ENCODE measurements at places on chromosomes 1 and 21.
A peak's percentile ranks its signal among the peaks of the same experiment; 100 is the strongest.

GRCh38 chr1:33348194-33348593, 27.3 kb upstream of the A3GALT2 start:
- no peak for DNase-seq

GRCh38 chr1:6601049-6601922, 1.4 kb downstream of the KLHL21 start:
- peak; percentile 59 for DNase-seq

DNA sequence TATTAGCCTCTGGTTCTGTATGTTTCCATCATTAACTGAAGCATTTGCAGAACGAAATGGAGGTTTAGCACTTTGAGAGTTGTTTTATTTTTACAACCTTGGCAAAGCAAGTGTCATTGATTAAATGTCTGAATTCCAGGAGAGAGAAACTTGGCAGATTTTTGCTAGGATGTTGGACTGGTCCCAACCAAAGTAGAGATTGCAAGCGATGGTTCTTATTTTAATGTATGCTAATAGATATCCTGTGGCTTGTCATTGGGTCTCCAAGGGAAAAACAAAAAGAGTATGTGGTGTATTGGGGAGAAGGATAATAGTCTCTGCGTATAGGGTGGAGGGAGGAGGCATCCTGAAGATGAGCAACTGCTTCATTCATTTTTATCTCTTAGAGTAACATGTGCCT, 457.2 kb upstream of the RUNX1 start:
- no peak for DNase-seq

- no peak for DNase-seq
Measured at GRCh38 chr21:20527731-20528460, 470.3 kb upstream of the NCAM2 start.

GRCh38 chr1:87951852-87952251, 623.2 kb downstream of the LMO4 start:
- DNase-seq: no peak

DNA sequence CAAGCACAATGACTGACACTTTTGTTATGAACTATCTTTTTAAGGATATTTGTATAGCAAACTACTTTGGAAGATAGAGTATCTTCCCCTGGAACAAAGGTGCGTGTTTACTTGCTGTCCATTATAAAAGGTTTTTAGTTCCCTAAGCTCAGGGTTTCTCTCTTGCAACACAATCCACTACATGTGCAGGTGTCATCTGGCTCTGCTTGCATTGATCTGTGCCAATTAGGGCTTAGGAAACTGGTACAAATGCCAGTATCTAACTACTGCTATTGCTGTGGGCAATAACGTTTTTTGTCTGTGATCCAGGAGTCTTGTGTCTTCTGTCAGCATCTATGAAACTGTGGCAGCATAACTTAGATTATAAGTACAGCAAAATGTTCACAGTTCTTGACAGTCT, 68.3 kb upstream of the ABCD3 start:
- no peak for DNase-seq

DNA sequence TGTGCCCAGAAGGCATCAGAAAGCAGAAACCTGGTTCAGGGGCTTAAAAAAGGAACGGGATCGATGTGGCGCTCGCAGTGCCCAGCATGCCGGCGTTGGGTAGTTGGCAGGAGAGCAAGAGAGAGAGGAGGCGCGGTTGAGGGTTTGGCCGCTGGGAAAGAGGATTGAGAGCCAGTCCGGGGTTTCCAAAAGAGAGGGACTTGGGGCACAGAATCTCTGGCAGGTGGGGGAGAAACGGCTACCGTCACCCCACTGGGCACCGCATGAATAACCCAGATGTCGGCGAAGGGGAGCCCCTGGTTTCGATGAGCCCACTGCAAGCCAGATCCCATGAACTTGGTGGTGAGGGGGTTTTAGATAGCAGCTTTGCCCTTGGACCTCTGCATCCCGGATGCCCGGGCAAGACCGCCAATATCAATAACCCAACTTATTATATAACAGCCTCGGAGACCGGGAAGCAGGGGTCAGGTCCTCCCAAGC, 60.4 kb upstream of the ACOT11 start:
- no peak for DNase-seq

- DNase-seq: no peak
Measured at GRCh38 chr1:3405974-3406867, 48.2 kb upstream of the ARHGEF16 start.

DNA sequence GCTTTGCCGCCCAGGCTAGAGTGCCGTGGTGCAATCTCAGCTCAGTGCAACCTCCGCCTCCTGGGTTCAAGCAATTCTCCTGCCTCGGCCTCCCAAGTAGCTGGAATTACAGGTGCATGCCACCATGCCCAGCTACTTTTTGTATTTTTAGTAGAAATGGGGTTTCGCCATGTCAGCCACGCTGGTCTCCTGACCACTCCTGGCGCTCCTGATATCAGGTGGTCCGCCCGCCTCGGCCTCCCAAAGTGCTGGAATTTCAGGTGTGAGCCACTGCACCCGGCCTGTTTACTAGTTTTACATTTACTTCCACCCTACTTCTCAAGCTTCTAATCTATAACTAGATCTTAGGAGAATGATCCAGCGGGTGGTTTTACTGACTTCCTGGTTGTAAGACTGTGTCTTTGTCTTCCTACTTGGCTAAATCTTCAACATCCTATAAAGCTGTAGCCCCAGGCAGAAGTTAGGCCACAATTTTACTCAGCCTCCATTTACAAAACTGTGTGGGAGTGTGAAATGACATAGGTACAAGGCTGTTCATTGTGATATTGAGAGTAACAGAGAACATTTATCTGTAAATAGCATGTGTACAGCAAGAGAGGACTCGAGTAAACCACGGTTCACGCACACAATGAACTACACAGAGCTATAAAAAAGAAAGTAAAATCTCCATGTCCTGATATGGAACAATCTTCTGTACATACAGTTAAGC, 9.6 kb upstream of the POU2F1 start:
- DNase-seq: no peak

DNA sequence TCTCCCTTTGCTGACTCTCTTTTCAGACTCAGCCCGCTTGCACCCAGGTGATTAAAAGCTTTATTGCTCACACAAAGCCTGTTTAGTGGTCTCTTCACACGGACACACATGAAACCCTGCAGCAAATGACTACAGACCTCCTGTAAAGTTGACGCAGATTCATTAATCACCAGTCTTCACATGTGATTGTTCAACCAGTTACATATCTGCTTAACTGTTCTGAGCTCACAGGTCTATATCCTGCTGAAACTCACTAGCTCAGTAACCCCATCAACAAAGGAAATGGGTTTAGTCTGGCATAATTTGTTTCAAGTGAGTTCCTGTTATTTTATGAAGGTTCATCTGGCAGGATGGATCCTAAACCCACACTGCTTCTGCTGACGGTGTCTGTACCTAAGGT, 68.4 kb upstream of the GJA8 start:
- DNase-seq: no peak

- no peak for DNase-seq
Measured at GRCh38 chr1:12594966-12595756, 22.8 kb downstream of the DHRS3 start.

DNA sequence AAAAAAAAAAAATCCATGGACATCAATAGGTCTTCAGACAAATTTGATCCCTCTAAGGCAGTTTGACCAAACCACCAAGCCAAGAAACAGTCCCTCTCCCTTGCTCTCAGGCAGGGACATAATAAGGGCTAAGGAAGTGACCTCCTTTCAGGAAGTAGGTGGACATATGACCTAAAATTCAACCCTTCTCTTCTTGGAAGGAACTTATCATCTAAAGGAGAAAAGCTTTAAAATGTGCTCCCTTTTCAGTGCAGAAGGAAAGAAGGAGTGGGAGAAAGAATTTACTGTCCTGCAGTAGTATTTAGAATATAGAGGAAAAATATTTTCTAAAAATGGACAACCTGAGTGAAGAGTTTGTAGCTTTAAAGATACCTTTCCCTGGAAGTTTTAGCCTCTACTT, 118.1 kb downstream of the DTL start:
- no peak for DNase-seq

DNA sequence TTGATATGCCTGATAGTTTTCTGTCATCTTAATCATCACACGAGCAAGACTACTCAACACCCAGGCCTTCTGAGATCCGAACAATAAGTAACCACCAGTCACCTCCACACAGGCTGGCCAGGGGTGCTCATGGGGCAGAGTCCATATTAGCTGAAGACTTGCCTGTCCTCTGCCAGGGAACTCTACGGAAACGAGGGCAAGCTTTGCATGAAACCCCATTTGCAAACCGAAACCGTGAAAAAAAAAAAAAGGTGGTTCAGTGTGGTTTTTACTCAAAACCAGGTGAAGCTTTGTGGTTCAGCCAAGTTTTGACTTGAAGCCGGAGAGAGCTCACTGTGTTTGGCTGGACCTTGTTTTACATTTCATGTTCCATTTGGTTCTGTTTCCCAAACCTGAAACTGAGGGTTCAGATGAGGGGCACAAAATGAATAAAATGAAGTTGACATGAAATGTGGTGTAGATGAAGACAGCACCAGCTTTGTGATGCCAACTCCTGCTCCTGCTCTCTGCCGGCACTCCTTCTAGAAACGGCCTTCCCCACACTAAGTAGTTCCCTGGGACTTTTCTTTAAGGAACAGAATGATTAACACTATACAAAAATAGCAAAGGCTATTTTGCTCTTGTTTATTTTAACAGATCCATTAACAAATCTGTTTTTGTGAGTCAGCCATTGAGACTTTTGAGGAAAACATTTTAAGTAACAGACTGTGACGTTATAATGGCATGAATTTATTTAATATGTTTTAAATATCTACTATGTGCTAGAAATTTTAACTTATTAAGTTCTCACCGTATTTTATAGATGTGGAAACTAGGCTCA, 74.7 kb downstream of the RUNX1 start:
- peak; percentile 55 for DNase-seq

GRCh38 chr1:155086128-155086741, 7.6 kb downstream of the EFNA3 start:
- peak; percentile 83 for DNase-seq
